ENCODE measurements at places on chromosomes 1 and 21.

DNA sequence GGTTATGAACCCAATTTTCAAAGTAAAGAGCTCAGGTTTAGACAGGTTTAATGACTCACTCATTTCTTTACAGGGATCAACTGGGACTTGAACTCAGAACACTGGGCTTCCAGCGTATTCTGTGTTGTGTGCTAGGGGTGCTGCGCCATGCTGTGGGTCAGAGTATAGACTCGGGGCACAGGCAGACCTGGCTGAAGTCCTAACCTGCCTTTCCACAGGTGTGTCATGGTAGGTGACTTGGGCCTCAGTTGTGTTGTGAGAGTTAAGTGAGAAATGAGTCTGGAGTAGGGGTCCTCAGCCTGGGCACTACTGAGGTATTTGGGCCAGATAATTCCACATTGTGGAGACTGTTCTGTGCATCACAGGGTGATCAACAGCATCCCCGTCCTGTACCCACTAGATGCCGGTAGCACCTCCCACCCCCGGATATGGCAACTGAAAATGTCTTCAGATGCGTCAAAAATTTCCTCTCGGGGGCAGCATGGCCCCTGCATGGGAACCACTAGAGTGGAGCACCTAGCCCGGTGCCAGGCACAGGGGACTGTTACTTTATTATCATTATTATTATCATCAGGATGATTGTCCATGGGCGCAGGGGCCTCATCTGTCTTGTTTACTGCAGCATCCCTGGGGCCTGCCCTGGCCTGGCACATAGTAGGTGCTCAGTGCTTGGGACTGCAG, 575.5 kb downstream of the PTPRU start:
- no peak for DNase-seq

DNA sequence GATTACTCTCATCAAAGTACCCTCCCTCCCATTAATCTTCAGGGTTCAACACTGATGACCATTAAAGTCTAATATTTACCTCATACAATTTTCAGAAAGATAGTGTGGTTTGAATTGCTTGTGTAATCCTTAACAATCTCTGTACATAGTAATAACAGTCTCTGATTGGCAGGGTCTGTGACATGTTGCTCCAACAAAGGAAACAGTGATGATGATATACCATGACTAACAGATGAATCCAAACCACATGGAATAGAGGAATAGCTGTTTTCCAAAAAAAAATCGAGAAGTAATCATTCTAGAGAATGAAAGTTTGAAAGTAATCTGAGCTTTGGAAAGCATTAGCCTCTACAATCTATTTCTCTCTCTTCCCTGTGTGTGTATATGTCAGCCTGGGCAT, 610.1 kb upstream of the NEGR1 start:
- no peak for DNase-seq

DNA sequence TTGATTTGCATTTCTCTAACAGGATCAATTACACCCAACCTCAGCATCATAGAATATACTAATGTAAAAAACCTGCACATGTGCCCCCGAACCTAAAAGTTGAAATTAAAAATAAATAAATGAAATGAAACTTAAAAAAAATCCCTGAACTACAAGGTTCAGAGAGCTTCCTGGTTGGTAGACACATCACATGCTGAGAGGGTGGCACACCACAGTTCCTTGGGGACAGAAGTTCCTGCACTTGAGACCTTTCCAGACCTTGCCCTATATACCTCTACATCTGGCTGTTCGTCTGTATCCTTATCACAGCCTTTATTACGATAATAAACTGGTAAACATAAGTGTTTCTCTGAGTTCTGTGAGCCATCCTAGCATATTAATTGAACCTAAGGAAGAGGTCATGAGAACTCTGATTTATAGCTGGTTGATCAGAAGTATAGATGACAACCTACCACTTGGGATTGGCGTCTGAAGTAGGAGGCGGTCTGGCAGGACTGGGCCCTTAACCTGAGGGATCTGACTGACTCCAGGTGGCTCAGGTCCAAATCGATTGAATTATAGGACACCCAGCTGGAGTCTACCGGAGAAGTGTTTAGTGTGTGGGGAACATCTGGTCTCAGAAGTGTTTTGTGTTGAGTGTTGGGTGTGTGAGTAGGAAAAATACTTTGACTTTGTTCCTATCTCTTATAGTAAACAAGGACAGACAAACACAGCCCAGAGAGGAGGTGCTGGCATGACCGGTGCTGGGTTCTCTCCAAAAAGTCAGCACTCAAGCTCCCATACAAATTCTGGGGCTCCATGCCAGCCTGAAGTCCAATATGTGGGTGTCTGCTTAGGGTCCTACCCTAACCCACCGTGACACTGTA, 19.0 kb downstream of the C1orf115 start:
- no peak for DNase-seq

- DNase-seq = no peak
These were observed 50.3 kb upstream of the TSNAX start for GRCh38 chr1:231478019-231478785.

GRCh38 chr21:38280454-38280853, 23.7 kb downstream of the KCNJ15 start:
- no peak for DNase-seq

GRCh38 chr1:28507646-28508434, 2.0 kb downstream of the RCC1 start:
- DNase-seq = no peak

Measured in GM10248 (cell line).